ENCODE measurements at places on chromosomes 1 and 21.

DNA sequence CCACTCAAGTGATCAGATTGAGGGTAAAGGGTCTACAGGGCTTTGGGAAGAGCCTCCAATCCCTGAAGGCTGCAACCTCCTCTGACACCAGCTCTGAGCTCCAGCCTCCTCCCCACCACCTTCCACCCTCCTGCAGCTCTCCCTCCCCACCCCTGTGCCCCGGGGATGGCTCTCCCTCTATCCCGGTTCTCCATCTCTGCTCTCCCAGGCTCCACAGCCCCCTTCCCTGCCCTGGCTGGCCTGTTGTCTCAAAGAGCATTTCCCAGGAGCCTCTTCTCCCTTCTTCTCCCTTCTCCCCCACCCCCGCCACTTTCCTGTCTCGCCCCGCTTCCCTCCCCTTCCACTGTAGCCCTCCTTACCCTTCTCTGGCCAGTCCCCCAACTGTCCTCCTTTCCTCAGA lies 1.1 kb downstream of the PLEKHA6 start:
- no peak for DNase-seq

GRCh38 chr1:109649491-109649914 lies 6.4 kb upstream of the GSTM4 start:
- no peak for DNase-seq

DNA sequence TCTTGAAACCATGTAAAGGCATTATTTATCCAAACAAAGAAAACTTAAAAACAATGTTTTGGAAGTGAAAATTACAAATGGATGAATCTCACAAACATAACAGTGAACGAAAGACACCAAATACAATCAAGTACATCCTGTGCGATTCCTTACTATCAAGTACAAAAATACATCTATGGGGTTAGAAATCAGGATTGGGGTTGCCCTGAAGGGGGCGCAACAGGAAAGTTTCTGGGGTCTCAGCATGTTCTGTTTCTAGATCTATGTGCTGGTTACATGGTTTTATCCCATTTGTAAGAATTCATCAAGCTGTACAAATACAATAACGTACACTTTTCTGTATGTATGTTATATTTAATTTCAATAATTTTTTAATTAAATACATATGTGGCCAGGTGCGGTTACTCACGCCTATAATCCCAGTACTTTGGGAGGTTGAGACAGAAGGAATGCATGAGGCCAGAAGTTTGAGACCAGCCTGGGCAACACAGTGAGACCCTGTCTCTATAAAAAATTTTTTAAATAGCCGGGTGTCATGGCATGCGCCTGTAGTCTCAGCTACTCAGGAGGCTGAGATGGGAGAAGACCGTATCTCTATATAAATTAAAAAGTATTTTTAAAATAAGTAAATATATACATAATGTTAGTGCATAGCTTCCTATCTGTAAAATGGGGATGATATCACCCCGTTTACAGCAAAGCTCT lies 121.5 kb upstream of the SOD1 start:
- no peak for DNase-seq

- no peak for DNase-seq
These were observed 6.7 kb upstream of the FAM167B start for GRCh38 chr1:32240140-32240951.

- DNase-seq: no peak
These were observed 215.4 kb upstream of the ADGRL2 start for GRCh38 chr1:81585371-81585770.

- no peak for DNase-seq
These were observed 19.5 kb downstream of the ACTN2 start for GRCh38 chr1:236705771-236706170.

DNA sequence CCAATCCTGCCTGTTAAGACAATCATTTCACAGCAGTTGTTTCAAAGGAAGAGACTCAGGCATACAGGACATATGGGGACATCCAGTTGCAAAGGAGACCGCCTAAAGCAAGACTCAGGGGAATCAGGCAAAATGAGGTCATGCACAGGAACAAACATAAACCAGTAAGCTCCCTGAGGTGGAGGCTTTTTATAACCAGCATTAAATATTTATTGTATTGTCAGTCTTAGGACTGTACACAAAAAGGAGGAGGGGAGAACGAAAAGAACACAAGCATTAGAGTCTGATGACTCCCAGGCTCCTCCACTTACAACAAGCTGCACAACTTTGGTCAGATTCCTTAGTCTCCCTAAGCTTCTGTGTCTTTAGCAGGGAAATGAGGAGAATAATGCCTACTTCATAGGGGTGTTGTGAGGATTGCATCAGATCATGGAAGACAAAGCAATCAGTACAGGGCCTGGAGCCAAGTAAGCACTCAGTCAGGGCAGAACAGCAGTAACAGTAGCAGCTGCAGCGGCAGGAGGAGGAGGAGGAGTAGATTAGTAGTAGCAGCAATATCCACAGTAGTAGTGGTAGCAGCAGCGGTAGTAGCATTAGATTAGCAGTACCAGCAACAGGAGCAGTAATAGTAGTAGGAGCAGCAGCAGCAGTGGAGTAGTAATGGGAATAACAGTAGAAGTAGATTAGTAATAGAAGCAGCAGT lies 54.2 kb upstream of the SPATA6 start:
- no peak for DNase-seq

GRCh38 chr1:225891229-225891972 lies 2.5 kb upstream of the LEFTY1 start:
- DNase-seq: no peak

DNA sequence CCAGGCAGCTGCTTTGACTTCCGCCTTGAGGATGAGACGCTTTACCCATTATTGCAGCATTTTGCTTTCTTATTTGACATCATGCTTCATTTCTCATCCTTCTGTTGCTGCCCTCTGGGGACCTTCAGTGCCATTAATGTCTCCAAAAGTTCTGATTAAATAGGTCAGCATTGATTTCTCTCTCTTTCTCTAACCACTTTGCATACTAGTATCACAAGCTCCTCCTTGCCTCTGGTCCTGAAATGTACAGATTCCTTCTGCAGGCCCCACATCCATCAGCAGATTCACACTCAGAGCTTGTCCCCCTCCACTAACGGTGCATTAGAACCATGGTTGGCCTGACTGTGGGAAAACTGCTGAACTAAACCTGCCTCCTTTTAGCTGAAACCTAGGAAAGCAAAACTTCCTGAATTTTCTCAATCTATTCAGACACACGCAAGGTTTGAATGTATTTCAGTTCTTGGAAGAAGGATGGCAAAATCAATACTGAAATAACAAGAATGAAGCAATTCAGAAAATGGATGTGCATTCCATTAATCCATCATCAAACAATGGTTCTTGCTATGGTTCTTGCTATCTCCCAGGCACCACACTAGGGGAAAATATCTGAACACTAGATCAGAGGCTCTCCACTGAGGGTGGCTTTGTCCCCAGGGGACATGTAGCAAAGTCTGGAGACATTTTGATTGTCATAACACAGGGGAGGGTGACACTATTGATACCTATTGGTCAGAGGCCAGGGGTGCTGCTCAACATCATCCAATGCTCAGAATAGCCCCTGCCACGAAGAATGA lies 154.5 kb downstream of the PCP4 start:
- no peak for DNase-seq

- DNase-seq: no peak
These were observed 7.6 kb downstream of the UBL4B start for GRCh38 chr1:110119843-110120242.

DNA sequence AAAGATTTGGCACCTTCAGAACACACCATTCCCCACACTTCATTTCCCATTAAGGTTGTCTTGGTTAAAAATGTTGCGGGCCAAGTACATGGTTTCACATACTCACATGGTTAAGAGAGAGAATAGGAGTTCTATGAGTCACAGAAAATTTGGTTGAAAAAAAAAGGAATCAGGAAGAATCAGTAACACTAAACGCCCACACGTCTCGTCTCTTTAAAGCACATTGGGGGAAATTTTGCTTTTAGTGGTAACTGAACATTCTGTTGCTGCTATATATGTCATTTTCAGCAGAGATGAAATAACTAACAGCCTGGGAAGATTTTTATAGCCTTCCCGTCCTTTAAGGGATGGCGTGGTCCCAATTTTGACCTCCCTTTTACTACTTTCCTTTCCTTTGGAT lies 132.9 kb upstream of the ERG start:
- DNase-seq: no peak

DNA sequence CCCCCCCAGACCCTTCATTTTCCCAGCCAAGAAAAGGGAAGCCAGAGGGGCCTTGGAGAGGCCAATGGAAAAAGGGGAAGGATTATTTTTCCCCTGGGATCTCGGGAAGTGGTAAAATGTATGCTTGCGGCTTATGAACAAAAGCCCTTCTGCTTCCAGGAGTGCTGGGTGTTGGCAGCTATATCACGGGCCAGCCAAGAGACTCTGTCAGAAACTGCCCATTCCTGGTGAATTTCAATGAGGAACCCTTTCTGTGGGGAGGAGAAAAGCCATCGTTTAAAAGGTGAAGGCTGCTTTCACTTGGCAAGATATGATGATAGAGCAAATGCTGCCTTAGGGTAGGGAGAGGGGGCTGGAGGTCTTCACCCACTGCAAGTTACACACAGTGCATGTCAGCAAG lies 69.7 kb upstream of the ZC3H12A start:
- no peak for DNase-seq

DNA sequence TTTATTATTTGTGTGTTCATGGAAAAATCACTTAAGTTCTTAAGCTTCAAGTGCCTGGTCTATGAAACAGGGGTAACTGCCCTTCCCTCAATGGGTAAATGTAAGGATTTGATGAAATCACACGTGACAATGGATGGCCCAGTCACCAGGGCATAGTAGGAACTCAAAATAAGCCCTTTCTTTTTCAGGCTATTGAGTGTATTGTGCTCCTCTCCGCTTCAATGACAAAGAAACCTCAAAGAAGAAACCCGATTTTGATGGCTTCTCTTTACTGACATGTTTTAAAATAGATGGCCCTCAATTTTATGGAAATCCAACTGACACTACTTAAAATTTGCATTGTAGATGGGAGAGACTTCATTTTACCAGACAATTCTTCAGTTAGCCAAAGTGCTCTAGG lies 543.5 kb downstream of the OMA1 start:
- DNase-seq: no peak

GRCh38 chr1:174406421-174406820 lies 41.3 kb upstream of the GPR52 start:
- no peak for DNase-seq

- no peak for DNase-seq
These were observed 41.5 kb downstream of the MAN1C1 start for GRCh38 chr1:25657883-25658760.

- no peak for DNase-seq
These were observed 233.1 kb downstream of the SLC45A1 start for GRCh38 chr1:8551057-8551456.

GRCh38 chr21:44377201-44377921 lies 23.9 kb downstream of the TRPM2 start:
- DNase-seq: peak; percentile 51

- DNase-seq: no peak
These were observed 48.8 kb downstream of the WARS2 start for GRCh38 chr1:119091618-119092017.

DNA sequence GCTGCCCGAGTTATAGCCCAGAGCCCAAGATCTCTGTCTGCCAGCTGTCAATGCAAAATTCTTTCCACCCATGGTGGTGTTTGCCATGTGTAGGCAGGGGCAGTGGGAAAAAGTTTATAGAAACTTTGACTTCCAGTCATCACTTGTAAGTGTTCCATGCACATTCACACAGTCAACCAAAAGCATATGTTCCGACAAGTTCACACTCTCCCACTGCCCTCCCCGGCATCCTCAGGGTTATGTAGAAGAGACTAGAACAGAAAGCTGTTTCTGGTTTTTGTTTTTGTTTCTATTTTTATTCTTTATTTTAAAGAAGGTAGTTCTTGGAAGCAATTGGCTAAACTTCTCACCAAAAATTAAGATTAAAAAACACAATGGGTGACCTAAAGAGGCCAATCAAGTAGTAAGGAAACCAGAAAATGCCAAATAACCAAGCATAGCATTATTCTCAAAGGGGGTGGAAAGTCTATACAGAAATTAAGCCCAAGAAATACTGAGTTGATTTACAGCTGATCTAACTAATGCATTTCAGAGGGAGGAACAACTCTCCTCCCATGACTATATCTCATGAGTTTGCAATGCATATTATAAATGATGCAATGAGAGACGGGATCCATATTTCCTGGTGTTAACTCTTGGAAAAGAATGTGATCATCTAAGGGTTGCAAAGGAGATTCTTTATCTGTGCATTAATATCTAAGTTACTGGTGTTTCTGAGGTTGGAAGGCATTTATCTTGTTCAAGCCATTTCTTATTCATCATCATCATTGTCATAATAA lies 91.5 kb upstream of the ETS2 start:
- DNase-seq: no peak

DNA sequence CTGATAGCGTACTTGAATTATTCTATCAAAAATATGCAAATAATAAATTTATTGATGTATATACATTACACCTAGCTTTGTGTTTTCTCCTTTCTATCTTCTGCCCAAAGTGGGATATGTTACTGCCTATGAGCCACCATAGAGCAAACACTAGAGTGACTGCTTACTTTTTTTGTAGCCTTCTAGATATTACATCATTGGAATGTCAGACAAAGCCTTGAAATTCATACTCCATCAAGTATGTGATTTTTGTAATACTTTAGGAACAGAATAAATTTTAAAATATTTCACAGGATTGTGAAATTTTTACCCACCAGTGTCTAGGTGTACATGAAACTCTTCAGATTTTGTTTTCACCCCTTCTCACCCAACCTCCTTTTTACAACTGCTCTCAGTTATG lies 787.6 kb downstream of the USP25 start:
- no peak for DNase-seq

DNA sequence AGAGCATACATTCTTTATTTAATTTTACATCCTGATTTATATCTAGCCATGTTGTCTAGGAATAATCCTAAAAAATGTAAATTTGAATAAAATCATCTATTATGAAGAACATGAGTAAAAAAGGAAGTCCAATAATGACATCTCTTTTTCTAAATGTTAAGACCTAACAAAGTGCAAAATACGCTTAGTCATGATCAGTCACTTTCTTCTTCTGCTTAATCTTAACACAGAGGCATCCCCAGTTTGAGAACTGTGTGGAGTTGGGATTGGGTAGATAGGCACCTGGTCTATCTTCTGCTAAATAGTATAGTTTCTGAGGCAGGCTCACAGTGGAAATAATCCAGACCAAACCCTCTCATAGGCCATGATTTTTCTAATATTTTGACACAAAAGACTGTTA lies 311.7 kb upstream of the LRRC7 start:
- no peak for DNase-seq

GRCh38 chr1:55640708-55641473 lies 425.7 kb upstream of the USP24 start:
- DNase-seq: no peak

DNA sequence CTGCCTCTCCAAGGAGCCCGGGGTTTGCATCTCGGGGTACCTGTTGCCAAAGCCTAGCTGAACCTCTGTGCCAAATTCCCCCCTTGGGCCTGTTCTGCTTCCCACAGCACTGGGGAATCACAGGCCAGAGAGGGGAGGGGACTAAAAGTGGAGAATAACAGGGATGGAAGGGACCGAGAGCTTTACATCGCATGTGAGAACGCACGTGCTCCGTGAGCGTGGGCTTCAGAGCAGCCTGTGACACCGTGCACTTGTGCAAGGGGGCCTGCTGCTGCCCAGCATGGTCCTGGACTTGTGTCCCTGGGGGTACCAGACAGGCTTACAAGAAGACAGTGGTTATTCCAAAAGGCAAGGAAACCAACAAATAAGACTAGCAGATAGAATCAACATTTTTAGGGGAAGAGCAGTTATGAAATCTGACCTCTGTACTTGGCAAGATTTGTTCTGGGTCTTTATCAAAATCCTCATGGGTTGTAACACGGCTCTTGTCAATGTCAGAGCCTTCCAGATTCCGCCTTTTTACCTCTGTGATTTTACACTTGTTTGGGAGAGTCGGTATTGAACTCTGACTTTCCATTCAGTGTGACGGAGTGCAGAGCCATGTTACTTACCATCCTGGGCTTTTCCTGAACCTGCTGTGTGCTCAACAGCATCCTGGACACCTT lies 36.2 kb upstream of the TNFRSF1B start:
- DNase-seq: no peak

Data from DND-41 (cell line).